ENCODE measurements at places on chromosomes 2 and 18.

DNA sequence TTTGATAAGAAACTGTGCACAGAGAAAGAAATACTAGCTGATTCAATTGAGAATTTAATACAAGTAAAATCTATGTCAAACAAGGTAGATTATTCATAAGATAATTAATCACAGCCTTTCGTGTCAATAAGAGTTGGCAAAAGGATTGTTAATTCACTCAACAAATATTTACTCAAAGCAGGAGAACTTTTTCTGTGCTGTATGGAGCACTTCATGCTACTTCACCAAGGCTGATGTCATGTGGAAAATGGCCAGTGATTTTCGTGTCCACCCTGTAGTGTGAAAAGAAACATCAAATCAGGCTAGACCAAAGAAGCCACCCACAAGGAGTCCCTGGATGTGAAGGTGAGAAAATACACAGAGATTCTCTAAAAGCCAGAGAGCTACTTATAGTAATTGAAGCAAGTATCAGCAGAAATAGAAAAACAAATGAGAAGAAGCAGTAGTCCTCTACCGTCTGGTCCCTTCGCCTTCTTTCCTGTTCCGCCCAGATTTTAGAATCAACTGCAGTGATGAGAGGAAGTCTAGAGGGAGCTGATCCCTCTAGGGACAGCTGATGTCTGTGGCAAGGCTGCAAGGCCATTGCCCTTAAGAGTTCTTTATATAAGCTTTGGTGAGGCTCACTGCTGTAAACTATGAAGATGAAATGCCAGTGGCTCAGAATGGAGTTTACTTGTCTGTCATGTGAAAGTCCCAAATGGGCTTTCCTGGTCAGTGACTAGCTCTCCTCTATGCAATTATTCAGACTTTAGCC lies 201.3 kb upstream of the APCDD1 start:
- DNase-seq: no peak

- DNase-seq: no peak
Measured at GRCh38 chr2:109160714-109161440, 31.9 kb downstream of the SH3RF3 start.

GRCh38 chr2:191835539-191836350 lies 11.1 kb downstream of the CAVIN2 start:
- no peak for DNase-seq

GRCh38 chr18:48531082-48531403 lies 7.8 kb upstream of the CTIF start:
- DNase-seq: no peak

Measured in activated CD4-positive, CD25-positive, alpha-beta regulatory T cell (primary cell).